ENCODE measurements at places on chromosomes 3 and 15. TPM values are rescaled to one million over a fixed set of nuclear protein-coding genes. Genes with fewer than 3 reads are reported as not detected.

Gene CLRN1
- not detected for total RNA-seq

Gene STRIT1
- not detected for total RNA-seq

Gene NR2E3
- not detected for total RNA-seq

Gene KBTBD13
- total RNA-seq: not detected

Gene TM4SF1
- not detected for total RNA-seq

DNA sequence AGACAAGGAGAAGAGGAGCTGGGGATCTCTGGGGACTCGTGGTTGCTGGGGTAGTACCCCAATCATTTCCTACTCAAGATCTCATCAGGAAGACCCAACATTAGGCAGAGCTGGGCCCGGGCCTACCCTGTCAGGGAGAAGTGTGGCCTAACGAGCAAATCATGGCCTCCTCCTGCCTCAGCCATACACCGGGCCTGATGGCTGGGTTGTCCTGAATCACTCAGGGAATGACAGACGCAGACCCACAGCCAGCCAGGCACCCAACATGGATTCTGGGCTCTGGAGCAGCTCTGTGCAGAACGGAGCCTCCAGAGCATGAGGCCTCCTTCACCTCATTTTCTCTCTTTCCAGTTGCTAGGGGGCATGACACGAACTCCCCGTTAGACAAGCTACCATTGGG lies 19.7 kb downstream of the ITGA11 start:
- peaks cover 5% of the 10 kb centered on the region for H3K27me3 ChIP-seq
- H3K4me3 ChIP-seq: no peak overlapping the region
- no peak overlapping the region for H3K27ac ChIP-seq
- DNase-seq: peak; percentile 1
- no peaks in the 10 kb centered on the region for H3K4me1 ChIP-seq

DNA sequence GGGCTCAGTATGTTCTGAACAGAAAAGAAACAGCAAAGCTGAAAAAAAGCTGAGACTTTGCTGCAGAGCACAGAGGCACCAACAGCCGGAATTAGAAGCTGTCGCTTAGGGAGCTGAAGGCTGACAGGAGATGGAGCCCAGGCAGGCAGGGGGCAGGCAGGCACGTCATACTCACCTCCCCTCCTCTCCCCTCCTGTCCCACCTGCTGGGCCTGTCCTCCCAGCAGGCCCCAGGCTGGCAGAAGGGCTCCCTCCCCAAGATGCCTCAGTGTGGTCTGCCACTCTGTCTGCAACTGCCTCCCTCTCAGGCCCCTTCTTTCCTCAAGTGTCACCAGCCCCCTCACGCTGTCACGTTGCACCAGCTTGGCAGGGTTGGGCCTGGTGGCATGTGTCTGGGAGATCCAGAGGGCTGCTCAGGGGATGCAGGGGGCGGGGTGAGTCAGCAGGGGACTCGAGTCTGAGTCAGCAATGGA lies 3.2 kb upstream of the ANKRD63 start:
- peaks cover 3% of the 10 kb centered on the region for H3K4me1 ChIP-seq
- H3K4me3 ChIP-seq: no peak overlapping the region
- H3K27me3 ChIP-seq: no peaks in the 10 kb centered on the region
- H3K36me3 ChIP-seq: peaks cover 26% of the 10 kb centered on the region
- no peak overlapping the region for H3K27ac ChIP-seq

- H3K27me3 ChIP-seq: no peaks in the 10 kb centered on the region
- no peaks in the 10 kb centered on the region for H3K36me3 ChIP-seq
- no peak for DNase-seq
- peaks cover 21% of the 10 kb centered on the region for H3K4me1 ChIP-seq
These were observed 74.4 kb downstream of the DAPK2 start for GRCh38 chr15:63971904-63972303.

- peak overlapping the region; percentile 84 for H3K27ac ChIP-seq
- H3K36me3 ChIP-seq: peaks cover 12% of the 10 kb centered on the region
- H3K27me3 ChIP-seq: no peaks in the 10 kb centered on the region
- peak overlapping the region; percentile 92 for H3K4me3 ChIP-seq
These were observed 1.4 kb downstream of the PEAK1 start for GRCh38 chr15:77418391-77418965.

GRCh38 chr3:181344331-181344730 lies 354.8 kb upstream of the DNAJC19 start:
- DNase-seq: no peak
- no peak overlapping the region for H3K27ac ChIP-seq
- H3K4me1 ChIP-seq: no peaks in the 10 kb centered on the region
- H3K4me3 ChIP-seq: no peak overlapping the region

DNA sequence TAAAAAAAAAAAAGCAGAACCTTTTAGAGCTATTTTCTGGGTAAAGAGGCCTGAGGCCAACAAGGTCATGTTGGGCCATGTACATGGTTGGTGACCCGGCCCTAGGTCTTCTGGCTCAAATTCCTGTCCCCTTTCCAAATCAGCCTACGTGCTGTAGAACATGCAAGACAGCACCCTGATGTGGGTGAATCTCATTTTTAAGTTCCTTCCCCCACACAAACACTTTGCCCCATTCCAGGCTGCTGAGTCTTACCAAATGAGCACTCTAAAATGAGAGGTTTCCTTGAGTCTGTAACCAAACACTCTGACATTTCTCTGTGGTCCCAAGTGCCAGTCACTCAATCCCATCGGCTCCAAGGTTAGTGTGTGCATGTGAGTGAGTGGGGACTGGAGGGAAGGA lies 9.4 kb downstream of the BCL6 start:
- DNase-seq: no peak
- H3K4me1 ChIP-seq: peaks cover 39% of the 10 kb centered on the region
- no peaks in the 10 kb centered on the region for H3K27me3 ChIP-seq
- no peak overlapping the region for H3K4me3 ChIP-seq
- peaks cover 44% of the 10 kb centered on the region for H3K36me3 ChIP-seq

DNA sequence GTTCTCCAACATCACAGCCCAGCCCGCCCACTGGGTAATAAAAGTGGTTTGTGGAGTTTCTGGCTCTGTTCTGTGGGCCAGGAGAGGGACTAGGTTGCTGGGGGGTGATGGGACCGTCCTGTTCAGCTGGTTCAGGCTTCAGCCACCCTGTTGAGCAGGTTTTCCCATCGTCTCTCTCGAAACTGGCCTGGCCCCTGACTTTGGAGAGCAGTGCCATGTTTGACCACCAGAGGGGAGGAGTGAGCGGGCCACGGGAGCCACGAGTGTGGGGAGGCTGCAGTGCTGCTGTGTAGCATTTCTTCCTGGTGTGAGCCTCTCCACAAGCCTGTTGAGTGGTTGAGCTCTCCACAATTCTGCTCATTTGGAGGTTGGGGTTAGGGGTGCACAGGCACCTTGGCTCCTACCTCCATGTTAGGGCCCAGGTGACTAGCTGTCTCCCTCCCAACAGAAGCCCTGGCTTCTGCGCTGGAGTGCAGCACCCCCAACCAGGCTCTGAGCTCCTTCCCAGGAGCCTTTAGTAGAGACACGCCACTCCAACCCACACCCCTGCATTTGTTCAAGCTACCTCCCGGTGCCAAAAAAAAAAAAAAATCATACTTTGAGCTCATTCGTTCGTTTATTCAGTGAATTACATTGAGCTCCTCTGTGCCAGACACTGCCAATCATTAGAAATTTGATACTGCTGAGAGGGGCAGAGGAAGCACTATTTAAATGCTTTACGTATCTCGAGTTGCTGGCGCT lies 13.9 kb downstream of the SPINT1 start:
- H3K4me3 ChIP-seq: no peak overlapping the region
- peaks cover 16% of the 10 kb centered on the region for H3K36me3 ChIP-seq
- H3K27ac ChIP-seq: no peak overlapping the region
- H3K27me3 ChIP-seq: no peaks in the 10 kb centered on the region
- peaks cover 8% of the 10 kb centered on the region for H3K4me1 ChIP-seq

GRCh38 chr3:165938986-165939540 lies 101.8 kb upstream of the BCHE start:
- H3K36me3 ChIP-seq: no peaks in the 10 kb centered on the region
- H3K4me3 ChIP-seq: no peak overlapping the region
- no peaks in the 10 kb centered on the region for H3K27me3 ChIP-seq
- no peak for DNase-seq
- no peak overlapping the region for H3K27ac ChIP-seq

DNA sequence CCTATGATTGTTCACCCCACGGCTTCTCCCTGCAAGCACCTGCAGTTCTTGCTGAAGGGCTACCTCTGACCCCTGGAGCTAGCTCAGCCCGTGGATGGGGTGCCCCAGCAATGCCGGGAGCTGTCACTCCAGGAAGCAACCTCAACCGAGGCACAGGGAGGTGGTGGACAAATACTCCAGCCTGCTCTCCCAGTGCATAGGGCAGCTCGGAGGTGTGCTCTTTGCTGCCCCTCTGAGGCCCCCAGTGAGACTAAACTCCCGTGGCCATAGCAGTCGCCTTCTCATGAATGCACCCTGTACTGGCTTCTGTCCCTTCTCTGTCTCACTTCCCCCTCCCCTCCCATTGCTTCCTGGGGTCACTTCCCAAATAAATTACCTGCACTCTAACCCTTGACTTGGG lies 48.5 kb downstream of the LINGO1 start:
- H3K4me3 ChIP-seq: no peak overlapping the region
- no peak for DNase-seq
- peaks cover 15% of the 10 kb centered on the region for H3K27me3 ChIP-seq
- no peak overlapping the region for H3K27ac ChIP-seq
- no peaks in the 10 kb centered on the region for H3K36me3 ChIP-seq

DNA sequence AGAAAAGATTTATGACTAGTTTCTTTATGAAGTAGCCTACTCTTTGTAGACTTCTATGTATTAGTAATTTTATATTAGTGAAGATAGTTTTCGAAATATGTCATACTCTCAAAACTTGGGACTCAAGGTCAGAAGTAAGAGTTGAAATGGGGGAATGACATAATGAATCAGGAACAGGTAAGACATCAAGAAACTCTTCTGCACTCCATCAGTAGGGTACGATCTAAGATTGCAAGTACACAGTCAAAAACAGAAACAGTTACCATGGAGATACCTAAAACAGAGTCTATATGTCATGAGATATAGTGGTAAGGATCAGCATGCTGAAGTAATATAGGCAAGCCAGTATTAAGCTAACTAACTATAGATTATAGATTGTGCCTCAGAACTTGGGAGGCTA lies 187.0 kb upstream of the MLF1 start:
- H3K36me3 ChIP-seq: peaks cover 4% of the 10 kb centered on the region
- H3K4me3 ChIP-seq: no peak overlapping the region
- no peak overlapping the region for H3K27ac ChIP-seq
- H3K27me3 ChIP-seq: no peaks in the 10 kb centered on the region
- no peak for DNase-seq

DNA sequence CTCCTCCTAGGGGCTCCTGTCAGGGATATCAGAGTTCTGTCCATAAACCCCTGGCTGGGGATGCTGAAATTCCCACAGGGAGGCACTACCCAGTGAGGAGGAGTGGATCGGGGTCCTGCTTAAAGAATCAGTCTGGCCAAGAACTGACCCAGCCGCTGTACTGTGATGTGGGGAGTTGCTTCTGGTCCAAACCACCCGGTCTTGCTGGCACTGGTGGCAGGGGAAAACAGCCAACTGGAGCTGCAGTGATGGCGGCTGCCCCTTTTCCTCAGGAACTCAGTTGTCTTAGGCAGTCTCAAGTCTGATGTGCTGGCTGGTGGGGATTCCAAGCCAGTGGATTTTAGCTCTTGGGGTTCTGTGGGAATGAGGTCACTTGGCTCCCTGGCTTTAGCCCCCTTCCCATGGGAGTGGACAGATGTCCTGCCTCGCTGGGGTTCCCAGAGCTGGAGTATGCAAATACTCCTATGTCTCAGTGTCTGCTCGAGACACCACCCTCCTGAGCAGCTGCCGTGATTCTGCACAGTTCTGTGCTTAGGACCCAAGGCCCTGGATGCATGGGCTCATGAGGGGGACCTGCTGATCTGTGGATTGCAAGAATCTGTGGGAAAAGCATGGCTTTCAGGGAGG lies 97.1 kb downstream of the SLC25A26 start:
- H3K4me3 ChIP-seq: no peak overlapping the region
- H3K36me3 ChIP-seq: peaks cover 5% of the 10 kb centered on the region
- peaks cover 26% of the 10 kb centered on the region for H3K4me1 ChIP-seq

GRCh38 chr3:150798122-150798618 lies 35.2 kb upstream of the SIAH2 start:
- H3K36me3 ChIP-seq: no peaks in the 10 kb centered on the region
- no peak for DNase-seq
- no peak overlapping the region for H3K4me3 ChIP-seq
- H3K4me1 ChIP-seq: peaks cover 5% of the 10 kb centered on the region
- no peaks in the 10 kb centered on the region for H3K27me3 ChIP-seq
- no peak overlapping the region for H3K27ac ChIP-seq

DNA sequence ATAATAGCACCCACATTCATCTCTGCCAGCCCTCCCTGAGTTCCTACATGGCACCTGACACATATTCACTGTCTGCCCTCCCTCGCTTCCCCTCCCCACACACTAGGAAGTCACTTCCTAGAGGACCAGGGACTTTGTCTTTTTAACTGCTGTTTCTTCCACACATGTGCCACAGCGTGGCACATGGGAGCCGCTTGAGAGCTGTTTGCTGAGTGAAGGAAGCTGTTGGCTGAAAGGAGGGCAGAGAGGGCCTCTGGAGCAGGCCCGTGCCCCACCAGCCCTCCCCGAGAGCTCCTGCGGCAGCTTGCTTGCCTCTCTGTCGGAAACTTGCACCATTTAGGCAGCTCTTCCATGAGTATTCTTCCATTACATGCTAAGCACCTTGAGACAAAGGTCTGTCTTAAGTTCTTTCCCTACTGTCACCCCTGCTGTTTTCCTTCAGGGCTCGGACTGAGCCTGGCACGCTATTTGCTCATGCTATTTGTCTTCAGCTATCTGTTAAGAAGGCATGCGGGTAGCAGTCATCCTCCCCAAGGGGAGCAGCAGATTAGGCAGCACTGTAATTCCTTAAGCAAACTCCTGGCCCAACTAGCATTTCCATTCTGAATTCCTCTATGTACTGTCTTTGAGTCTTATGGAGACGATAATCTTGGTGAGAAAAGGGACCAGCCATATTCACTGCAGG lies 72.2 kb downstream of the CACNA1D start:
- peaks cover 8% of the 10 kb centered on the region for H3K27me3 ChIP-seq
- no peak overlapping the region for H3K4me3 ChIP-seq

DNA sequence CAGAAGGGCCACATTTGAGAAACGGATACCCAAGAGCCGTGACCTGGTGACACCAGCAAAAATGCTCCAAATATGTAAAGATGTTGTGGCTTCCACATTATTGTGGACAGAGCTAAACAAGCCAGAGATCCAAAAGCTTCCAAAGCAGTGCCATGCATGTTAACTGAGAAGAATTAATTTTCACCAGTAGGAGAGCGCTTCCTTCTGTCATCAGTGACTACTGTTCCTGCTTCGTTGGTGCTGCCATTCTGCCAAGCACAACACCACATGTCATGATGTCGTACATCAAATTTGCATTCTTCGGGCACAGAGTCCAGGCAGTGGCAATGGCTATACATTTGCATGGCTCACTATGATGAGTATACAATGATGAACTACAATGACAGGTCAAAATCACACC lies 19.1 kb upstream of the CHST2 start:
- no peak overlapping the region for H3K4me3 ChIP-seq
- peaks cover 5% of the 10 kb centered on the region for H3K27me3 ChIP-seq
- H3K4me1 ChIP-seq: peaks cover 3% of the 10 kb centered on the region
